ENCODE measurements at places on chromosomes 5 and 9. TPM values are rescaled to one million over a fixed set of nuclear protein-coding genes. Genes with fewer than 3 reads are reported as not detected.

DNA sequence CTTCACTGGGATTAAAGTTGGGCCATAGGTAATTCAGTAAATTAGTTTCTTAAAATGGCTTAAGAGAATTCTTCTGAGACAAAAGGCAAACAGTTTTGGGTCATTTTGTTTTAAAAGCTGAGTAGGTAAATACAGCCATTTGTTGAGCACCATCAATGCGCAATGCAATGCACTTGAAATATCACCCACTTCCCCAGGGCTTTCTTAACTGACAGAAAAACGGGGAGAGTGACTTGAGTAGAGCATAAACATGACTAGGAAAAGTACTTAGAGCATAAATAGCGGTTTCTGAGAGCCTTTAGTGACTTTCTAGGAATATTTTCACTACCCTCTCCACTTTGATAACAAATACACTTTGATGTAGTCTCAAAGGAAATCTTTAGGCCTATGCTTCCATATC, 27.2 kb downstream of the MLANA start:
- no peak overlapping the region for H3K4me3 ChIP-seq
- no peaks in the 10 kb centered on the region for H3K4me1 ChIP-seq
- H3K27ac ChIP-seq = no peak overlapping the region
- no peak for DNase-seq
- H3K36me3 ChIP-seq = peaks cover 27% of the 10 kb centered on the region

DNA sequence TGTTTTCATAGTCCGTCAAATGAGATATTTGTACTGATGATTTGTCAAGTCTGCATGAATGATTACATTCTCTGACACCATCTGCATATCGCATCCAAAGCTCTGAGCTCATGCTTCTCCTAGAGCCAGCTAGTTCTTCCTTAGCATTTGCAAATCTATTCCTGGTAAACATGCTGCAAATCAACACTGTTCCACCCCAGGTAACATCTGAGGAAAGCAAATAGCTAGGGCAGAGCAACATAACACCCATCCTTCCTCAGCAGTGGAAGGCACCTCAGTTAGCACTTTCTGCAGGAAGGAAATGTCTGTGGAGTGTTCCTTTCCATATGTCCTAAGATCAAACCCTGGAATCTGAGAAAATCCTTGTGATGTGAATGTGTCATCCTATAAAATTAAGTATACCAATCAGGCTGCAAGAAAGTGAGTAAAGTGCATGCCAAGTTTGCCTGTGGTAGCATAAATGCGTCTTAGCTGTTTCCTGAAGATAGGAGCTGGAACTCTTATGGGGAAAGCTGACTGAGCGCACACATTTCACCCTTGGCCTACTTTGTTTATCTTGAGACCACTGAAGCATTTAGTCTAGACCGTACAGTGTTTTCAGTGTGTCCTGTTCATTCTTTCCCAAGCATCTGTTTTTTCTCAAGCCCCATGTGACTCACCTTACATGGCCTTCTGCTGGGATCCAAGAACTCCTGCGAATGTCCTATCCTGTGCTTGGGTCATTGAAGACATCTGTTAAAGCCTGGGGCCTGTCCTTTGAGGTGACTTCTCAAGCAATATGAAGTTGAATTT, 50.9 kb upstream of the STARD4 start:
- H3K36me3 ChIP-seq = no peaks in the 10 kb centered on the region
- no peak overlapping the region for H3K27ac ChIP-seq
- no peak for DNase-seq

Gene ZNF462
- total RNA-seq = 0.38 TPM

Gene ADAMTSL2
- total RNA-seq = not detected

GRCh38 chr5:173329491-173330337, 1.5 kb upstream of the STC2 start:
- DNase-seq = no peak
- H3K36me3 ChIP-seq = no peaks in the 10 kb centered on the region
- H3K4me1 ChIP-seq = no peaks in the 10 kb centered on the region
- no peaks in the 10 kb centered on the region for H3K27me3 ChIP-seq
- no peak overlapping the region for H3K4me3 ChIP-seq
